Ureter (tissue), 1 donor: ENCODE measurements at places on chromosomes 4 and X.

DNA sequence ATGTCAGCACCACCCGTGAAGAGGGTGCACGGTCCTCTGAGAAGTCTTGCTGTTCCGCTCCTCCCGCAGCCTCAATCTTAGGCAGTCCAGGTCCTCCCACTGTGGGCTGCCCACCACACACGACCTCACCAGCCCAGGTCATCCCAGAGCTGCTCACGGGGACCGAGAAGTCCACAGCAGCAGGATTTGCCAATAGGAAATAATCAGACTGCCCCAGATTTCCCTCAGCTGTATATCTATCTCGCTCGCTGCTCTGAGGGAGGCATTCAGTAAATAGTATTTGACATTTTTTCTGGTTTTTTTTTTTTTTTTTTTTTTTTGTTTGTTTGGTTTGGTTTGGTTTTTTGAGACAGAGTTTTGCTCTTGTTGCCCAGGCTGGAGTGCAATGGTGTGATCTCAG, 83.8 kb downstream of the STOX2 start:
- no peak for DNase-seq

GRCh38 chr4:76219299-76220055, 5.9 kb upstream of the SCARB2 start:
- no peak for DNase-seq

DNA sequence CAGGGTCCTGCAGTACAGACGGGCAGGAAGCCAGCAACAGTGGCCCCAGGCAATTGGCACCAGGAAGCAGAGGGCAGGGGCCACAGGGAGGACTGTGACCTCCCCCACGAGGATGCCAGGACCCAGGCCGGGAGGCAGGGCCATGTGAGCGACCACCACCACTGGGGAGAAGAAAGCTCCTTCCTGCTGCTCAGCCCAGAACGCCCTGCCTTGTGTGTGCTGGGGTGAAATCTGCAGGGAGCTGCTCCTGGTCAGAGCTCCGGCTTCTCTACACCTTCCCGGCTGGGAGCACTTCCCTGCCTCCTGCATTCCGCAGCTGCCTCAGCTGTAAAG, 100.4 kb downstream of the HMX1 start:
- no peak for DNase-seq

DNA sequence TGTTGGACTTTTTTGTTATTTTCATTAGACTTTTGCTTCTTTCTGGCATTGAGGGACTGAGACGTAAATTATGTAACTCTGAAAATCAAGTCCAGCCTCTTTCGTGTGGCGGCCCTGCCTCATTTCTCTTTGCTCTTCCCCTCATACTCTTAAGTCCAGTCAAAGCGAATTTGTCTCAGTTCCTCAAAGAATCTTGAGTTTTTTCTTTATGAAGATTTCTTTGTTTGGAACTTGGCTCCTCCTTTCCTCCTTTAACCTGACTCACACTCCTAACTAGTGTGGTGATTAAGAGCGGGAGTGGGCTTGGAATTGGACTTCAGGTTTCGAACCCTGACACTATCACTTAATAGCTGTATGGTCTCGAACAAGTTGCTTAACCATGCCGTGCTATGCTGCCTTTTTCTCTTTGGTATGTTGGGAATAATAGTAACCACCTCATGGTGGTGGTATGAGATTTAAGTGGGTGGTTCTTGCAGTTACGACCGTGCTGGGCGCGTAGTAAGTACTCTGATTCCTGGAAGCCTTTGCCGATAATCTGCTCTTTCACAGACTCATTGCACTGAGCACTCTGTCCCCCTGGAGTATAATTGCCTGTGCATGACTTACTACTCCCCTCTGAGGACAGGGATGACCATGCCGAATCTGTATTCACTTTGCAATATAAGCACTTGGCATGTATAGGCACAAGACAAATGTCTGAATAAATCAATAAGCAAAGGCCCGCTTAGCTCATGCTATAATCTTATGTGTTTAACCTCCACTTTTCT, 19.1 kb downstream of the FNIP2 start:
- no peak for DNase-seq

- DNase-seq, result no peak
Measured at GRCh38 chr4:172369471-172369959, 556.3 kb downstream of the GALNTL6 start.

- DNase-seq, result no peak
Measured at GRCh38 chr4:26503844-26504243, 13.6 kb upstream of the CCKAR start.
